Cardiac fibroblast (primary cell): ENCODE measurements at places on chromosomes 4 and X.

- DNase-seq: no peak
These were observed 8.1 kb downstream of the TCEAL3 start for GRCh38 chrX:103615781-103616371.

GRCh38 chr4:88240297-88240714 lies 44.1 kb downstream of the PPM1K start:
- peak; percentile 17 for DNase-seq

GRCh38 chr4:67371615-67372014 lies 173.7 kb downstream of the CENPC start:
- peak; percentile 8 for DNase-seq

DNA sequence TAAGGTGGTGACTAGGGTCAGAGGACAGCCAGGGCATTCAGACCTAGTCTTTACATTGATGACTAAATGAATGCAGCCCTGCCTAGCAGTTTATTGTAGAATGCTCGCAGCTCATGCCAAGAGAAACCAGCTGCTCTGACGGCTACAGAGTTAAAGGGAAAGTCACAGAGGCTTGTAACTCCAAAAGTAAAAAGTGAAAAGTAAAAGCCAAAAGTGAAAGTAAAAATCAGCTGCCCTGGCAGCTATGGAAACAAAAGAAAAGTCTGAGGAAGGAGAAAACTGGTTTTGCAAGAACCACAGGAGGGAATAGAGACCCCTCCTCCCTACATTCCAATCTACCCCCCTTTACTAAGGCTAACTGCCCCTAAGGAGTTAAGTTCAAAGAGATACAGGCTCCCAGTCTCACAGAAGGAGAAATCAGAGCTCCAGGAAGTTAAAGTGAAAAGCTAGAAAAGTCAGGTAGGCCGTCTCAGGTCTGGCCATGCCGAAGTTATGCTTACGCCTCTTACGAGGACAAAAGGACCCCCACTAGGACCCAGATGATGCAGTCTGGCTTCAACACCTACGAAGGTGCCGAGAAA lies 6.0 kb downstream of the GAGE10 start:
- DNase-seq: peak; percentile 36

- no peak for DNase-seq
These were observed 319.1 kb downstream of the RAPGEF2 start for GRCh38 chr4:159422019-159422418.

- peak; percentile 79 for DNase-seq
These were observed 16.9 kb upstream of the LRBA start for GRCh38 chr4:151031831-151032605.

DNA sequence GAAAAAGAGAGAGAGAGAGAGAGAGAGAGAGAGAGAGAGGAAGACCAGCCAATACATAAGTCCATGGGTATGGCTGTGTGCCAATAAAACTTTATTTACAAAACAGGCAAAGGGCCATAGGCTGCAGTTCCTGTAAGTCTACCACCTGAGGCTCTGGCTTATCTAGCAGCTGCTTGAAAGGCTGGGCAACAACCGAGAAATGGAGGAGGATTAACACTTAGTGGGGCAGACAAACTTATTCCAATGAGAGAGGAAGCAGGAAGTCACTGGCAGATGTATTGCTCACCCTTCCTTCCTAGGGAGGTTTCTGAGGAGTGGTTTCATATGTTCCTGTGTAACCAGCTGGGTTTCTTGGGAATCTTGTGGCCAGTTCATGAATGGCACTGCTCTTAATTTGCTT lies 4.7 kb upstream of the GPR143 start:
- DNase-seq: no peak

DNA sequence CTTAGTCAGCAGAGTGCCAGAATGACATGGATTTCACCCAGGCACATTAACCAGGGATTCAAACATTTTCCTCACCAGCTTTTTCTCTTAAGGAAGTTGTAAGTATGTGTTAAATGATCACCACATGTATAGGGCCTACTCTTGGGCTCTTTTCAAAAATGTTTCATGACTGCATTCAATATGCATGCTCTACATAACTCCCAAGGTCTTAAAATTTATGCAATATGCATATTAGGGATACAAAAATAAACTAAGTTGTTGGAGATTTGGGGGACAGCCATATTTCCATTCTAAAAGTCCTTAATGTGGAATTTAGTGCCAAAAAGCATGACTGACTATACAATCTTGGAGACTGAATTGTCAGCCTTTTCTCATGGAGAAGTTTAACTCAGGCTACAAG lies 25.0 kb upstream of the TRPC5OS start:
- no peak for DNase-seq

DNA sequence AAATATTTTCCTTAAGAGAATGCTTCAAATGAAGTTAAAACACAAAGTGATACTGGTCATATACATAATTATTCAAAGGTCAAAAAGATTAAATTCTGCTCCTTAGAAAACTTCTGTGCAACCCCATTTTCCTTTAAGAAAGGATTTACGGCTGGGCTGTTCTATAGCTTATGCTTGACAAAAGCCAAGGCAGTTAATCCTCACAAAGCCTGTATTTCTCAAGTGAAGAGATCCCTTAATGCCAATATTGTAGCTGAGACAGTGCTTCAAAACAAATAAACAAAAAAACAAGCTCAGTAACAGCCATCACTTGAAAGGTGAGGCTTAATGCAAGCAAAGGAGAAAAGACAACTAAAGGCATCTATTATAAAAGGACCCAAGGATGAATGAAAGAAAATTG lies 42.5 kb downstream of the BTC start:
- no peak for DNase-seq

- DNase-seq: no peak
These were observed 30.3 kb downstream of the XG start for GRCh38 chrX:2782171-2782570.
